Germinal center (tissue), 1 donor: ENCODE measurements at places on chromosomes 6 and 20.

- no peak for DNase-seq
These were observed 38.6 kb upstream of the KCNG1 start for GRCh38 chr20:51061418-51062045.

GRCh38 chr20:60038400-60039008 lies 80.3 kb downstream of the CDH26 start:
- no peak for DNase-seq

GRCh38 chr6:31769684-31770371 lies 7.3 kb downstream of the VWA7 start:
- DNase-seq, result peak; percentile 92

- no peak for DNase-seq
These were observed 68.4 kb upstream of the NOX3 start for GRCh38 chr6:155523821-155524651.

GRCh38 chr6:37062424-37062823 lies 57.0 kb downstream of the FGD2 start:
- no peak for DNase-seq

- no peak for DNase-seq
These were observed 26.1 kb downstream of the CEP57L1 start for GRCh38 chr6:109121411-109121810.

DNA sequence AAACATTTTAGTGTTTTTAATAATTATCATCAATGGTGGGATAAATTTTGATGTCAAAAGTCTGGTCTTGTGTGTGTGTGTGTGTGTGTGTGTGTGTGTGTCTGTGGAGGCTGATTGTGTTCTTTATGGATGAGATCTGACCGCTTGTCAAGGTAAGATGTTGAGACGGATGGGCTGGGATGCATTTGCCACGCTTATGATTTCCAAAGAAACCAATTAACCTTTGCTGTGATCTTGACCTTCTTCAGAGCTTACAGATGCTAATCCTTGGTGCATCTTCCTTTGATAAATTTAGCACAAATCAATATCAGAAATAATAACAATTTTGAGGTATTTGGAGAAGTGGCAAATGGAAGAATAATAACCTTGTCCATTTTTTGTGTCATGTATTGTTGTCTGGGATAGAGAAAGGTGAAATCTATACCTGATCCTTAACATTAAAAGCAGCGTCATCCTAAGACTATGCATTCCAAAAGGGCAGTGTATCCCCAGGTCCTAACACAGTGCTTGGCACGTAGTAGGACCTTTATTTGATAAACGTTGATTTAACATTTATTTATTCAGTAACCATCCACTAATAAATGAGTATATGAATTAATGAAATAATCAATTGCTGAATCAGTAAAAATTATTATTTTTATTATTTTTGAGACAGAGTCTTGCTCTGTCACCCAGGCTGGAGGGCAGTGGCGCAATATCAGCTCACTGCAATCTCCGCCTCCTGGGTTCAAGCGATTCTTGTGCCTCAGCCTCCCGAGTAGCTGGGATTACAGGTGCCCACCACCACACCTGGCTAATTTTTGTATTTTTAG lies 70.1 kb downstream of the ZDHHC14 start:
- no peak for DNase-seq

DNA sequence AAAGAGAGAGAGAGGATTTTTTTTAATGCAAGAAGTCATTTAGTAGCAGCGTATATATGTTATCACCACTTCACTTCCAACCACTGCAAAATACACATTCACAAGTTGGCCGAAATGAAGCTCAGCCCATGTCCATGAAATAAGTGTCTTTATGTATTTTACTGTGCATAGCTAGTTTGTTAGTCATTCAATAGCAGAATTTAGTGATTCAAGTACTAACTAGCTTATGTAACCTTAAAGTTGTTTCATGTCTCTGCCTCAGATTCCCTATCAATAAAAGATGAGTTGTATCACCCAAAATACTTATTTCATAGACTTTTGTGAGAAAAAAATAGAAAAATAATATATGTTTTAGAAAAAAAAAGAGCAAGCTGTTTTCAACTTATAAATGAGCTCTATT lies 153.7 kb upstream of the PRDM1 start:
- no peak for DNase-seq

- DNase-seq, result no peak
These were observed 41.3 kb downstream of the PANK2 start for GRCh38 chr20:3930265-3931206.

DNA sequence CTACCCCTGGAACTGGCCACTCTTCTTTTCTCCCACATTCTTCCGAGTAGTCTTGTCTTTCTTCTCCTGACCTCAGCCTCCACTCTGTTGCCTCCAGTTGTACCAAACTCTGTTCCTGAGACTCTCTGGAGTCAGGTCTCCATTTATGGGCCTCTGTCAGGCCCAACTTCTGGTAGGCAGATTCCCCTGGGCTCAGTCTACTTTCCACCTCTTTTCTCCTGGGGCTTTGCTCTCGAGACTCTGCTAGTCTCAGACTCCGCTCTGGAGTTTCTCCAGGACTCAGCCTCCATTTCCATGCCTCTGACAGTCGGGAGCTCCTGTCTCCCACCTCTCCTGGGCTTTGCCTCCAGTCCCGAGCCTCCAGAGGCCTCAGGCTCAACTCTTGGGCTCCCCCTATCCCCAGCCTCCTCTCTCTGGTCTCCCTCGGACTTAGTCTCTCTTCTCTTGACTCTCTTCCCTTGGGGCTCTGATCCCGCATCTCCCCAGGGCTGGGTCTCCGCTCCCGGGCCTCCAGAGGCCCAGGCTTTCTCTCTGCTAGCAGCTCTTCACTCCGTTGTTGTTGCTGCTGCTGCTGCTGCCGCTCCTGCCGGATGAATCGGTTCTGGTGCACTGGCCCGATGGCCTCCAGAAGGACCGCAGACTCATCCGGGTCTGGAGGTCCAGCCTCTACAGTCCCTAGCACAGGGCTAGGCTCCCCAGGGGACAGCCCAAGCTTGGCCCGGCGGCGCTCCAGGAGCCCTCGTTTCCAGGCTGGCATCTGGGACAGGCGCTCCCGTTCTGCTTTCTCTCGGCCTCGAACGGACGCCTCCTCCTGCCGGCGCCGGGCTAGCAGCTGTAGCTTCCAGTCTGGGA lies 1.1 kb downstream of the PPP1R18 start:
- no peak for DNase-seq

GRCh38 chr6:131255434-131255833 lies 120.2 kb downstream of the AKAP7 start:
- DNase-seq, result no peak

DNA sequence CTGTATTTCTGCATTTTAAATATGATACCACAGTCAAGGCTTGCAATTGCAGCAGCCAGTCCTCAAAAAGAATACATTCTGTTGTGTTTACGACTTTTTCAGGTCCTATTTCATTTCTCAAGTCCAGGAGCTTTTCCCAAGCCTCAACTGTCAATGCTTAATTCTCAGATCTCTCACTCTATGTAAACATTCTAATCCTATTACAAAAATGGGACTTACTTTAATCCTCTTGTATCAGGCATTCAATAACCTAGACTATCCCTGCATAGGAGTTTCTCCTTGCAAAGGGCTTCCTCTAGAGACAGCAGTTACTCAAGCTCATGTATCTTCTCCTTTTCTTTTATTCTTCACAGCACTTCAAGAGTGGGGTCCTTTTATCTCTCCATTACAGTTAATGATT lies 1293.0 kb downstream of the GRIK2 start:
- DNase-seq, result no peak

DNA sequence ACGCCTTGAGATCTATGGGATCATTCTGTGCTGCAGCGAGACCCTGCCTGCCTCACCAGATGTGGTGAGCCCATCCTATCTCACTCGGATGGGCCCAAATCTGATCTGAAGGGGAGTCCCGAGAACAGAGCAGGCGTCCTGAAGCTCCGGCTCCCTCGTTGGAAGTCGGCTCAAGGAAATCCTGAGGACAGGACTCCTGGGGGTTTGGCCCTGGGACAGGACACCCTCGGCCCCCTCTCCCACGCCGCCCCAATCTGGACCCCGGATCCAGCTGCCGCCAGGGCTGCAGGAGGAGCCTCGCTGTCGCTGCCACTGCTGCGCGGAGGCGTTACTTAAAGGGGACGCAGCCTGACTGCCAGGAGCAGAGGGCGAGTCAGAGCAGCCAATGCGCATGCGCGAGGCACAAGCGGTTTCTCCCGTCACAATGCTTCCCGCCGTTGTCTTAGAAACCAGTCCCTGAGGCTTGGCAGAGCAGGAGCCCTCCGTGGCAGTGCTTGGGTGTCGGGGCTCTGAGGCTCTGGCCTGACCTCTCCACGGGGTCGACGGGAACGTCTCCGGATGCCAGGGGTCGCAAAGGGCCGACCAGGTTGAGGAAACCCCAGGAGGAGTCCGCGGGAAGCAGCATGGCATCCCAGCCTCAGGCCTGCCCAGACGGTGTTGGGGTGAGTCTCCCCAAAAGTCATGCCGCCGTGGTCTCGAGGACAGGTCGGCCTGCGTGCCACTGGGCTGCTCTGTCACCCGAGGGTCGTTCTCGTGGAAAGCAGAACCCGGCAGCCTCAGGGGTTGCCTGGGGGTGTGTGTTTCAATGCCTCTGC lies 1567.8 kb upstream of the DEFB115 start:
- no peak for DNase-seq

DNA sequence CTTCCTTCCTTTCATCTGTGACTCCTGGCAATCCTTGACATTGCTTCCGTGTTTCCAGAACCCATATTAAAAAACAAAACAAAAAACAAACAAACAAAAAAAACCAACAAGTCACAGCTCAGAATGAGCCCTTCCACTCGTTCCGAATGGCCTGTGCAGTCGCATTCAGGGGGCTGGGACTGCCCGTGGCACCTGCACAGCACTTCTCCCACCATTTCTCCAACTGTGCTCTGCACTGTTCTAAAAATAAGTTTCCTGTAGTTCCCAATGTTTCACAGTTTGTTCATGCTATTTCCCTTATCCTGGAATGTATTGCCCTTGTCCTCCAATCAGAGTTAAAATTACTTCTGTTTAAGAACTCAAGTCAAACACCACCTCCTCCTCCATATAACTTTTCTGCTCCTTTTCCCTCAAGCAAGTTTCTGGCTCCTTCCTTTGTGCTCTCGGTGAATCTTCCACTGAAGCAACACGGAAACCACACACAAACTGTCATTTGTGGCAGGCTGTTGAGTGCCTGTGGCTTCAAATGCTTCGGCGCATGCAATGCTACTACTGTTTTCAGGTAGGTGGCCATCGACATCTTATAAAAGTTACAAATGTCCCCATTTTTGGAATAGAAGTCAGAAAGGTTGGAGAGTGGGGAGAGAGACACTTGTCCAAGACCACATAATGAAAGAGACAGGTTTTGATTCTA lies 57.7 kb downstream of the PDE10A start:
- no peak for DNase-seq

DNA sequence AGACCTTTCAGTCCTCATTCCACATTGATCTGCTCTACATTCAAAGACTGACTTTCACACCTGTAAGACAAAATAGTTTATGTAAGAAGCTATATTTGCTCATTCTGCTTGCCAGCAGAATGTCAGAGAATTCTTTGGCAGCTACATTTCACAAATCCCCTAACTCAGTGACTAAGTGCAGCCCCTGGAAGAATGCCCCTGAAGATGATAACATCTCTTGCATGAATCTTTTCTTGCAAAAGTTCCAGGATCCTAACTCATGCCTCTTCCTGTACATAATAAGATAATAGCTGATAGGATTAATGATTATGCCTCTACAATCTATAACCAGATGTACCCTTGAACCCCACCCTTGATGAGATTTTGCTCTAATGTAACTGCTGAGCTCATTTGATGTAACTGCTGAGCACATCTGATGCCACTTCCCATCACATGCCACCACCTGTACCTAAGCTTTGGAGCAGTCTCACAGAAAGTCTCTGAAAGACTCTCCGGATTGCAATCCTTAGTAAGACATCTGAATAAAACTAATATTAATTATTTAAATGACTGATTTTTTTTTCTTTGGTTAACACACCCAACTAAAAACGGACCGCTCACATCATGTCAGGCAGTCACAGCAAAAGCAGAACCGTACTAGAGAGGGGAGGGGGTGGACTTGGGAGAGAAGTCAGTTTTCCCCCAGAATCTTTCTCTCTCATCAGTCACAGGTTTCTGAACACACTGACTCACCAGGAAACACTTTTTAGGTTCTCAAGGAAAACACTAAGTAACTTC lies 684 bp upstream of the DNAH8 start:
- no peak for DNase-seq

DNA sequence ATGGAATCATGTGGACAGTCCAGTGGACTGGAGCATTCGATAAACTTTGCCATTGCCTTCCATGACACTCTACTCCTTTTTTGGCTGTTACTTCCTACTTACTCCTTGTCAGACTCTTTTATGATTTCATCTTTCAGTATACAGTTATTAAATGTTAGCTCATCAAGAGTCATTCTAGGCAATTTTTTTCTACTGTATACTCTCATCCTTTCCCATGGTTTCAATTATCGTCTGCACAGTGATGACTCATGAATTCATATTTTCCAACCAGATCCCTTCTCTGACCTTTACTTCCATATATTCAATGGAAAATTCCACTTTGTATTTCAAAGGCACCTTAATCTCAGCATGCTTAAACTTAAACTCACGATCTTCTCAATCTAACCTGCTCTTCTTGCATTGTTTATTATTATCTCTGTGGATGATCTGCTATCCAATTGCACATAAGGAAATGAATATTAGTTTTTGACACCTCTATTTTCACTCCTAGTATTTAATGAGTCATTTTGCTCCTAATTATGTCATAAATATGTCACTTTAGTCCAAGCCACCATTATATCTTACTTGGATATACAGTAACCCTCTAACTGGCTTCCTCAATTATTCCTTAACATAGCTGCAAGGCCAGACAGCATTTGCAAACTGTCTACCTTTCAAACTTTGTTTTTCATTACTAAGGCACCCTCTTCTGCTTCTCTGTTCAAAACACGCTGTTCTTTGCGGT lies 427.5 kb downstream of the PHF3 start:
- DNase-seq, result no peak

GRCh38 chr20:61925555-61926252 lies 140.0 kb downstream of the TAF4 start:
- no peak for DNase-seq

DNA sequence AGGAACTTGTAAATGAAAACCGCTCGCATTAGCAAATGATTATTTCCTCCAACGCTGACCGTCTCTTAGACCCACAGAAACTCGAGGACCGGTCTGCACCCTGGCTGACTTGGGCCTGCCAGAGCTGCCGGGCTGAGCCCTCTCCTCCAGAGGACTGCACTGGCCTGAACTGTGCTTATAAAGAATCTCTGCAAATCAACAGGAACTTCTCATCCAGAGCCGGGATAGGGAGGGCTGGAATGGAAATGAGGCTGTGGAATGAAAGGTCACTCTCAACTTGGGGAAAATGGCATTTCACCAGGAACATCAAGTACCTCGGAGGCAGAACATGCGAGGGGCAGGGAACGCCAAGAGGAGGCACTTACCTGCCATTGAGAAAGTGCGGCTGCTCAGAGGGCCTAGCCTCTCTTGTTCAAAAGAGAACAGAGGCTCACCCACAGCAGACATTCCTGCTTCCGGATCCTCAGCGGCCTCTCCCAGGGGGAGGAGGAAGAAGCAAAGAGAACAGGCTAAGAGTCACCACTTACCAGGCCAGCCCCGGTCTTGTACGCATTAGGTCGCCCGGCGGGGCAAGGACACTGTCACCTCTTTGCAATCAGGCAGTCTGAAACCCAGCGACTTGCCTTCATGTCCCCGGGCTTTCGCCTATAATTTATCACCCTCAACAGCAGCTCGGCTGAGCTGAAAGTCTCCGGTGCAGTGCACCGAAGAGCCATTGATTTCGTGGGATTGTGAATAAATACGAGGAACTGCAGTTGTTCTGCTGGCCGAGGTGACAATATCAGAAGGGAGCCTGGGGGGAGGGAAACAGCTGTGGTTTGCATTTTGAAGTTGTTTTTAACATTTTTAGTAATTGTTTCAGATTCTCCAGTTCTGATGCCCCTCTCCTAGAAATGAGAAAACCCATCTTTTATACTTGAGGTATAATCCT lies 37.6 kb downstream of the ZMYND8 start:
- DNase-seq, result no peak

GRCh38 chr20:63309261-63310071 lies 16.5 kb downstream of the COL20A1 start:
- DNase-seq, result no peak
